ENCODE measurements at places on chromosomes 12 and 14.
A peak's percentile ranks its signal among the peaks of the same experiment; 100 is the strongest.

GRCh38 chr12:27081668-27082111 is 688 bp downstream of the C12orf71 start:
- no peak for DNase-seq

DNA sequence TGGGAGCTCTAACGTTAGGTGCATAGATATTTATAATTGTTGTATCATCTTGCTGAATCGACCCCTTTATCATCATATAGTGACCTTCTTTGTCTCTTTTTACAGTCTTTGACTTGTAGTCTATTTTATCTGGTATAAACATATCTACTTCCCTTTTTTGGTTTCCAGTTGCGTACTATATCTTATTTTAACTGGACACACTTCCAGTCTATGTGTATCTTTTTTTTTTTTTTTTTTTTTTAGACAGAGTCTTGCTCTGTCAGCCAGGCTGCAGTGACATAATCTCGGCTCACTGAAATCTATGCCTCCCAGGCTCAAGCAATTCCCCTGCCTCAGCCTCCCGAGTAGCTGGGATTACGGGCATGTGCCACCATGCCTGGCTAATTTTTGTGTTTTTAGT is 41.9 kb upstream of the ZFP36L1 start:
- no peak for DNase-seq

DNA sequence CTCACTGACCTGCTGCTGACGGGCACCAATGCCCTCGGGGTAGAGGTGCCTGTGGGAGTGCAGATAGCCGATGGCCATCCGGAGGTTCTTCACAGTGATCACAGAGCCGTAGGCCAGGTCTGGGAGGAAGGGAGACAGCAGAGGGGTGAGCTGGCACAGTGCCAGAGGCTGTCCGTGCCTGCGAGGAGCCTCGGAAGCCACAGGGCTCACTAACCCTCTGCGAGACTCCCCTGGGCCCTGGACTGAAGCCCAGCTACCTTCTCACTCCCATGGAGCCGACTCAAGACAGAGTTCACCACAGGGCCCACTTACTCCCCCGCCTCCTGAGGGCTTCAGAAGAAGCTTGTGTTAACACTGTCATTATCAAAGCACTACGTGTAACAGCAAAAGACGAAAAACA is 24.5 kb downstream of the POMT2 start:
- no peak for DNase-seq

GRCh38 chr12:112988224-112988623 is 9.9 kb downstream of the OAS2 start:
- no peak for DNase-seq

GRCh38 chr14:95664546-95664945 is 21.7 kb upstream of the TCL1B start:
- peak; percentile 65 for DNase-seq

- DNase-seq, result no peak
These were observed 1.7 kb downstream of the DHH start for GRCh38 chr12:49092816-49093406.

- no peak for DNase-seq
These were observed 175.8 kb downstream of the TTC8 start for GRCh38 chr14:89000007-89000942.

DNA sequence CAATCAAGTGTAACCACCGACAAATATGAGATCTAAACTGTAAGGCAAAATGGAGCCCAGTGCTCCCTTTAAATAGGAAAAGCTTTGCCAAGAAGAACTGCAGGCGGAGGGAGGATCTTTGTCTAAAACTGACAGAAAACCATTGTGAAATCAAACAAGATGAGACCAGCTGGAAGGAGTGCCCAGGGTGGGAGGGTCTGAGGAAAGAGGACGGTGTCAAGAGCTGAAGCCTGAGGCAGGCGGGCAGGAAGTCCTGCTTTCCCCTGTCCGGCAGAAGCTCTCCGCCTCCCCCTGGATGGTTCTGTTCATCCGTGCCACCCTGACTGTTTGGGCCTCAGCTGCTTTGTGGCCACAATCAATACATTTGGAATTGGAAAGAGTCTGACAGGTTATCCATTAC is 37.5 kb downstream of the CDC42BPB start:
- DNase-seq, result no peak

GRCh38 chr14:78455896-78456435 is 285.8 kb downstream of the NRXN3 start:
- peak; percentile 62 for DNase-seq

- no peak for DNase-seq
These were observed 3.1 kb downstream of the PYGL start for GRCh38 chr14:50941151-50941550.

GRCh38 chr12:132213359-132214160 is 69.3 kb downstream of the NOC4L start:
- DNase-seq, result no peak

- DNase-seq, result no peak
These were observed 5.6 kb downstream of the HIP1R start for GRCh38 chr12:122840580-122841513.

DNA sequence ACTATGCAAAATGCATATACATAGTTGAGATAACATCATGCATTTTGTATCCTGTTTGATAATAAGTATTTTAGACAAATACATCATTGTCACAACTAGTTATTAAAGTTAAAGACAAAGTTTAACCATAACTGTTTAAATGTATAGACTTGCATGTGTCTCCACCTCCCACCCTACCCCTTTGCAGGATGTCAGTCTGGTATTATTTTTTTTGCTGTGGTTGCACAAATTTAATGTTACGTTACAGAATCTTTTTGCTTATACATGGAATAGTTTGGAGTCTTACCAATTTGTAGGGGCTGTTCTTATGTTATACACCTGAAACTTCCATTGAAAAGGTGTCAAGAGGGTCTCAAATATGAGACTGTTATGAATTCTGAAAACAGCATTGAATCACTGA is 5.6 kb downstream of the CHST11 start:
- no peak for DNase-seq

DNA sequence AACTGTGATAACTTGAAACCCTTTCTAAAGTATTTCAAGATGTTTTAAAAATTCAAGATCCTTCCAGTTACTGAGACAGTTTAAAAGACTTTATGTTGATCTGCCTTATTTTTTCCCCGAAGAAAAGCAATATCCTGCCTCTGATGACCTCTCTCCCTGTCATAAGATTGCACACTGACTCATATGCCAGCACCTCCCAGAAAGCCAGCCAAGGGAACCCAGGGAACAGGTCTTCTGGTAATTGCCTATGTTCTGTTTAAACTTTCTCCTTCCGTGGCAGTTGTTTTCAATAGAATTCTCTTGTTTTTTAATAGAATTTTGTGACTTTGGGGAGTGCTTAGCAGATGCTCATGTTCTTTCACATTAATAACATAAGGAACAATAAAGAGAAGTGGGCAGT is 300.2 kb upstream of the PRKD1 start:
- no peak for DNase-seq

DNA sequence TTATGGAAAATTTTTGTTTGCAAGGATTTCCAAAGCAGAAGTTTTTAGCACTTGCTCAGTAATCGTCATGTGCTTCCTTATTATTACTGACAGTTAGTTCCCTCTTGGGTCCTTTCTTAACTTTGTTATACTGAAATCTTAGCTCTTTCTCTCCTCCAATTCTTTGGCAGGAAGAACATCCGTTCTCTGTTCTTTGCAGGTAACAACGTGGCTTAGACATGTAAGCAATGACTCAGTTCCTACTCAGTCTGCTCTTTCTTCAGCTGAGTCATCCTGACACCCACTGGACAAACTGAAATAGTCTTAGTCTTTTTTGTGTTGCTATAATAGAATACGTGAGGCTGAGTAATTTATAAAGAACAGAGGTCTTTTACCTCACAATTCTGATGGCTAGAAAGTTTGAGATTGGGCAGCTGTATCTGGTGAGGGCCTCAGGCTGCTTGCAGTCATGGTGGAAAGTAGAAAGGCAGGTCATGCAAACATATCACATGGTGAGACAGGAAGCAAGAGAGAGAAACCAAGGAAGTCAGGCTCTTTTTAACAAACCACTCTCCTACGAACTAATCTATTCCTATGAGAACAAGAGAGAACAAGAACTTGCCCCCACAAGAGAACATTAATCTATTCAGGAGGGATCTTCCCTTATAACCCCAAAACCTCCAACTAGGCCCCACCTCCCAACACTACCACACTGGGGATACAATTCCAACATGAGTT is 49.2 kb downstream of the TESPA1 start:
- DNase-seq, result no peak

GRCh38 chr14:61280526-61281185 is 482 bp downstream of the TMEM30B start:
- no peak for DNase-seq
